ENCODE measurements at places on chromosomes 7 and 10. TPM values are rescaled to one million over a fixed set of nuclear protein-coding genes. Genes with fewer than 3 reads are reported as not detected.

Gene PDE1C
- total RNA-seq, result 4.6 TPM

- no peak for DNase-seq
Observed at GRCh38 chr10:1035201-1035600, 9.5 kb upstream of the IDI2 start.

Gene CYP3A7
- total RNA-seq, result not detected

Gene PRSS2
- 15.4 TPM for total RNA-seq

Gene HOXA11
- total RNA-seq, result 3.7 TPM

- no peak for DNase-seq
Observed at GRCh38 chr10:100618632-100619255, 83.0 kb downstream of the HIF1AN start.

GRCh38 chr7:105810556-105810955 lies 65.8 kb downstream of the ATXN7L1 start:
- no peak for DNase-seq

GRCh38 chr10:64115471-64115870 lies 594.3 kb downstream of the REEP3 start:
- DNase-seq, result no peak

DNA sequence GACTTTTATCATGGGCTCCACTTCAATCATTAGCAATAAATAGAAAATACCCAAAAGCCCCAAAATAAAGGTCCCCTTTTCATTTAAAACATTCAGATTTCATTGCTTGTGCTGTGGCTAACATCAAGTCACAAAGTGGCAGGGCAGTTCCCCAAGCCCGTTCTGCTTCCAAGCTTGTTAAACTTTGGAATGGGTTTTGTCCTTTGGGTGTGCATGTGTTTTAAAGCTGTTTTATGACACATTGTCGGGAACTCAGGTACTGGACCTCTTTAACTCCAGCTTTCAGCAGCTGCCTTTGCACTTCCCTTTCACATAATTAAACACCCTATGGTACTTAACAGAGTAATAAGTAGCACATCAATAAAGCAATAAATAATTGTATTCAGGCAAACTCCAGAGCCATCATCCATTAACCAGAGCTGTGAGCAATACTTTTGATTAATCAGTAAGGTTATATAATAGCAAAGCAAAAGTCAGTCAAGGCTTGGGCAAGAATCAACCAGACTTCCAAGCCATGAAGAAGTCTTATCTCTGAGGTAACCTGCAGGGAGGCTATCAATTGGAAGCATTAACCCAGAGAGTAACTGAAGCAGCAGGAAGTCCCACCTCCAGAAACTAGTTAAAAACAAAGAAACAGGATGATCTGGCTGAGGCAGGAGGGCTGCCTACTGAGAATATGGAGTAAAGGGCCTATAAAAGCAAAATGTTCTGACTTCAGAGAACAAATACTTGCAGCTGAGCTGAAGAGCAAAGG lies 56.1 kb upstream of the ARID5B start:
- no peak for DNase-seq

Gene ANKRD2
- total RNA-seq, result 1.9 TPM

GRCh38 chr10:47380341-47381102 lies 3.6 kb downstream of the ZNF488 start:
- no peak for DNase-seq

Gene IQUB
- total RNA-seq, result 1.4 TPM

GRCh38 chr7:52197221-52197620 lies 838.2 kb upstream of the POM121L12 start:
- DNase-seq, result no peak

Gene LIPF
- not detected for total RNA-seq

DNA sequence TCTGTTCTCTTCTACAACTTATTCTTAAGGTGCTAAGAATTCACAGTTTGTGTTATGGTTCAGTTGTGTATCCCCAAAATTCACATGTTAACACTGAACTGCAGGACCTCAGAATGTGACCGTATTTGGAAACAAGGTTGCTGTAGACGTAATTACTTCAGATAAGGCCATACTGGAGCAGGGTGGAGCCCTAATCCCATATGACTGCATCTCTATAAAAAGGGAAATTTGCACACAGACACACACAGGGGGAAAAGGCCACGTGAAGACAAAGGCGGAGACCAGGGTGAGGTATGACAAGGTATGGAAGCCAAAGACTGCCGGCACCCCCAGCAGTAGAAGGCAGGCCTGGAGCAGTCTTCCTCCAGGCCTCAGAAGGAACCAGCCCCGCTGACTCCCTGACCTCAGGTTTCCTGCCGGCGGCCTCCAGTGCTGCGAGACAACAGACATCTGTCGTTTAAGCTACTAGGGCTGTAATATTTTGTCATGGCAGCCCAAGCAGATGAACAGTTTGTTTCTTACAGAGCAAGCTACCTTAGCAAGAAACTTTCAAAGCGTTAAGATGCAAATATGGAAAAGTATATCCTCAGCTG lies 98.7 kb downstream of the PROSER2 start:
- no peak for DNase-seq

DNA sequence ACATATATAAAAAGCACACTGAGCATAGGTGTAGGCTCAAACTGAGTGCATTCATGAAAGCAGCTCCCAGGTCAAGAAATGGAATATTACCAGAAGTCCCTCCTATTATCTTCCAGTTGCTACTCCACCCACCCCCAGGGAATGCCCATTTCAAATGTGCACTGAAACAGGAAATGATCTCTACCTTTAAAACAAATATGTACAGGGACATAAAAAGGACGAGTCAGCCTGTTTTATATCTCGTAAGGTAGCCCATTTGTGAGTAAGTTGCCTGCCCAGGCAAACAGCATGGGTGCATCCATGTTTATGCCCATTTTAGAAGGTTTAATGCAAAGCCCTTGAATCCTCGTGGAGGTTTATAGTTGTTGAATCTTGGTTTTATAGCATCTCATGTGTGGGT lies 10.4 kb downstream of the FFAR4 start:
- no peak for DNase-seq

DNA sequence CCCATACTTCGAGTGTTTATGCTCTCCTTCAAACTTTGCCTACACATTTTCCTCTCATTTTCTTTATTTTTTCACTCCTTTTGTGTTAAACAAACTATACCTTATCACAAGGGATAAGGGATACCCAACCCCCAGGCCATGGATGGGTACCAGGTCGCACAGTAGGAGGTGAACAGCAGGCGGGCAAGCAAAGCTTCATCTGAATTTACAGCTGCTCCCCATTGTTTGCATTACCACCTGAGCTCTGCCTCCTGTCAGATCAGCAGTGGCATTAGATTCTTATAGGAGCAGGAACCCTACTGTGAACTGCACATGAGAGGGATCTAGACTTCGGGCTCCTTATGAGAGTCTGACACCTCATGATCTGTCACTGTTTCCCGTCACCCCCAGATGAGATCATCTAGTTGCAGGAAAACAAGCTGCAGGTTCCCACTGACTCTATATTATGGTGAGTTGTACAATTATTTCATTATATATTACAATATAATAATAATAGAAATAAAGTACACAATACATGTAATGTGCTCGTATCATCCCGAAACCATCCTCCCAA lies 28.5 kb downstream of the ZC3HC1 start:
- no peak for DNase-seq

DNA sequence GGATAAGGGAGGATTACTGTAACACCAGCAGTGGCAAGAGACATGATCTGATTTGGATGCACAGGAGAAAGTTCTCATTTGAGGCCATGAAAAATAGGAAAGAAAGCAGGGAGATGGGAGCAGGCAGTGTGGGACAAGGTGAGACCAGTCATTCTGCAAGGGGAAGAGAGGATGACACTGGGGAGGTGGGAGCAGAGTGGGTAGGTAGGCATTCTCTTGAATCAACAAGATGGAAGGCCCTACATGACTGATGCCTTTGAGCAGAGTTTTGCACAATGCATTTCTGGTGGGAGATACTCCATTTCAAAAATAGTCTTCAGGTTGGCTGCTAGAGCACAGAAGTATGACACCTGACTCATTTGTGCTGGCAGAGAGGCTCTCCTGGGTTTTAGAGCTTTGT lies 10.5 kb downstream of the RPS24 start:
- no peak for DNase-seq

Gene MALRD1
- total RNA-seq, result 0.92 TPM

- DNase-seq, result no peak
Observed at GRCh38 chr7:41910940-41911600, 208.2 kb upstream of the INHBA start.

Gene ZNF467
- 7.4 TPM for total RNA-seq

Gene JAKMIP3
- 0.42 TPM for total RNA-seq

GRCh38 chr10:91665842-91666241 lies 33.0 kb upstream of the PPP1R3C start:
- no peak for DNase-seq
